Stimulated activated CD8-positive, alpha-beta memory T cell treated with anti-CD3 and anti-CD28 coated beads, Interleukin-2, amount 100 ng/mL, for 1 hour (primary cell): ENCODE measurements at places on chromosomes 11 and 22.

DNA sequence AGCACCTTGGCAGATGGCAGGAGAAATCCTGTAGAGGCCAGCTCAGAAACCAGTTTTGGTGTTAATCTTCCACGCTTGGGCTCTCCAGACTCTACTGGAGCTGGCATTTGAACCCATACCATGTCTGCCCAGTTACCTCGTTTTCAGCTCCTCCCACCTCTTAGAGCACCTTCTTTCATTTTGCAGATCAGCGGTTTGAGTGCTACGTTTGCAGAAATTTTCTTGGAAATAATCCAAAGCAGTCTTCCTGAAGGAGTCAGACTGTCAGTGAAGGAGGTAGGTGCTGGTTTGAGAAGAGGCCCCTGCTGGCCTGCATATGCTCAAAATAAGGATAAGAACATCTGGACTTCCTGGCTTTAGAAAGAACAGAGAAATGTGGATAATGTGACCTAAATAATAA, 13.7 kb downstream of the COA4 start:
- DNase-seq = no peak

- DNase-seq = peak; percentile 84
Observed at GRCh38 chr11:62123669-62124185, at the start of gene INCENP. Gene INCENP (plus strand): TSS chr11:62124011. CDS start chr11:62128162, 4,151 bp downstream.

- no peak for DNase-seq
Observed at GRCh38 chr11:75768909-75769771, 562 bp downstream of the DGAT2 start.

DNA sequence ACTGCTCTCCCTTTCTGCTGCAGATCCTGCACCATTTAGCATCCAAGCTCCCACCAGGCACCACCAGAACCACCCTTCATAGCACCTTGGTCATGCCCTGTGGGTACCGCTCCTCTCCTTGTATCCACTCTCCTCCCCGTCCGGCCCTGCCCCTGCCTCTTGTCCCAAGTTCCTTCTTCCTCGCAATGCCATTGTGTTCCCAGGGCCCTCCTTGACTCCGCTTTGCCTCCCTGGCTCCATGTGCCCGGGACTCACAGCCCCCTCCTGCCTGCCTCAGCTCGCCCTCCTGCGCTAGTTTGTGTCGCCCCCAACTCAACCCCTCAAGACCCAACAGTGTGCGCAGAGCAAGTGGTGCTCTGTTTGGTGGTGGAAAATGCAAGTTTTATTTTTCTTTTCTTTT, 10.8 kb downstream of the FADS2 start:
- no peak for DNase-seq

- DNase-seq = no peak
Observed at GRCh38 chr11:16805938-16806337, 67.5 kb downstream of the C11orf58 start.

DNA sequence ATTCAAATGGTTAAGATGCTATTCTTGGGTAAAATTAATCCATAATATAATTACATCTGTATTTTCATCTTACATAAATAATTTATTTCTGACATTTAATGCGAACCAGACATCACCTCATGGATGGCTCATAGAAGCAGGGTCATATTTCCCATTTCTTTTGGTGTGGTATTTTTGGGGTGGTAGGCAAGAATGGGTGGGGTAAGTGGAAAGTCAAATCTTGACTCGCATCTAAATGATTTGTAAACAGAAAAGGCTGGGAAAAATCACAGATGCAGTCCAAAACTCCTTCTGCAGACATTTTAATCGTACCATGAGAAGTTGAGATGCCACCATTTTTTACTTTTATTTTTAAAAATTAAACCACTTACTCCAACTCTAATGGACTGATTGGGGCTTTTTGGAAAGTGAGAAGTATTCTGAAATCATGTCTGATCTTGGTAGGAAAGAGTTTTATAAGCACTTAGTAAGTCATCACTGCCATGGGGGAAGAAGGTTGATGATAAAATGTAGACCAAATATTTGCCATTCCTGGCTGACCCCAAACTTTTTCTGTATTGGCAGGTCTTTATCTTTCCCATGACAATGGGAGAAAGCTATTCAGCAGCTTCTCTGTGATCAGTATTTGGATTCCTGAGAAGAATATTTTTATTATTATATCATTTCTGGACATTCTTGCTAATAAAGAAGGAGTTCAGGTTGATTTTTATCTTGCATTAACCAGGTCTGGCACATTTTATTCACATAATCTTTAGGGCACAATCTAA, 47.2 kb upstream of the BLID start:
- no peak for DNase-seq

GRCh38 chr11:90216611-90217010, 6.2 kb downstream of the CHORDC1 start:
- DNase-seq = no peak

DNA sequence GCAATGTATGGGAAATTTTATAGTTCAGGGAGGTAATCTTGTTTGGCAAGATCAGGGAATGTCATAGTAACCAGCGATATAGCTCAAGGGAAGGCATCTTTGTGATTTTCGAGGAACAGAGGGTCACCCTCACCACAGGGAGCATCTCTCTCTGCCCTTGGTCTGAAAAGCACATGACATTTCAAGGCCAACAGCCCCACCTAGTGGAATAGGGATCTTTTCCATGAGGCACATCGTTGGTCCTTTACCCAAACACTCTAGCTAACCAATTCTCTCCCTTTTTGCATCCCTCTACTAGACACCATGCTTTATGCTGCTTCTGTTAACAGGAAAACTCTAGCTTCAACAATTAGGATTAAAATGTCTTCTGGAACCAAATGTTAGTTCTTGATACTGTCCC, 179.0 kb downstream of the GRM5 start:
- DNase-seq = no peak

DNA sequence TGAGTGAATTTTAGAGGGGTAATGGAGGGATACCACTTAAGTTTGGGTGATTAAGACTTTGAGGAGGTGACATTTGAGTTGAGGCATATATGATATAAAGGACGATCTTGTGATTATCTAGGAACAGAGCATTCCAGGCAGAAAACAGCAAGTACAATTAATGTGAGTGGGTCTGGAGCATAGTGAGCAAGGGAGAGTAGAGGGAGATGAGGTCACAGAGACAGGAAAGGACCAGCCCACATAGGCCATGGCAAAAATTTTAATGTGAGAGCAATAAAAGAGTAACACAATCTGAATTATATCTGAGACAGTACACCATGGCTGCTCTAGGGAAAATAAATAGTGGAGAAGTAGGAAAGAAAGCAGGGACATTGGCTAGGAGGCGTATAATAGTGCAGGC, 14.5 kb upstream of the HSPA8 start:
- no peak for DNase-seq

DNA sequence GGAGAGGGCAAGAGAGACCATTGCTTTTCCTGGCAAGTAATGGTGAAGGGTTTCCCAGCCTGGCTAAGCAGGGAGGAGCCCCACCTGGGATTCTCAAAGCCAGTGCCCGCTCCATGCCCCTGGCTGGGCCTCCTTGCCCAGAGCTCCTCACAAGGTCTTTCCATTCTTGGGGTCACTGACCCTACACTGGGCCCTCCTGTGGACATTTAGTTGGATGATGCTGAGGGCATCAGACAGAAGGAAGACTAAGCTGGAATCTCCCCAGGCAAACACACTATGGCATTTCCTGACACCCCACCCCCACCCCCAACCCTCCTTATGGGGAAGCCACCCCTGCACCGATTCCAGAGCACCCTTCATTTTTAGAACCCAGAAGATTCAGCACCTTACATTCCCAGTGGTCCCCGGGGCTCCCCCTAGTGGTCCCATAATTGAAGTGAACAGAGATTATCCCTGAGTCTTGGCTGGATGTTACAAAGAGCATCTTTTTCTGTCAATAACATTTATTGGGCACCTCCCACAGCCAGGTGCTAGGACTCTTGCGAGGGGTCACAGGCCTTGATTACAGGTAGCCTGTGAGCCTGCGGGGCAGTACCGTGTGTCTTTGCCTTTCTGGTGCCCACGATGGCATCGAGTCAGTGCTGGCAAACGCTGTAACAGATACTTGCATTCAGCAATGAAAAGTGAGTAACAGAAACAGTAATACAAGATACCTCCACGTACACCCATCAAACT, 548.5 kb downstream of the BUD13 start:
- peak; percentile 7 for DNase-seq

DNA sequence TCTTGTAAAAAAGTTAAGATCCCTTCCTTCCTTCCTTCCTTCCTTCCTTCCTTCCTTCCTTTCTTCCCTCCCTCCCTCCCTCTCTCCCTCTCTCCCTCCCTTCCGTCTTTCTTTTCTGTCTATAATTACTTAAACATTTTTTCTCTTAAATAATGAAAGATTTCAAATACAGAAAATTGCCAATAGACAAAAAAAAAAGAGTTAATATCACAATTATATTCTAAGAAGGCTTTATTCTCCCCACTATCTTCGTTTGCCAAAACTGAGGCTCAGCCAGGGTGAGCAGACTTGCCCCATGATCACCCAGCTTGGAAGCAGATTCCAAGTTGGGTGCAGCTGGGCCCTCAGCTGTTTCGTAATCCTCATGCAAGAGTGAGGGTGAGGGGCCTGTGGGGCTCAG, 327 bp upstream of the CACNA1I start:
- DNase-seq = no peak

DNA sequence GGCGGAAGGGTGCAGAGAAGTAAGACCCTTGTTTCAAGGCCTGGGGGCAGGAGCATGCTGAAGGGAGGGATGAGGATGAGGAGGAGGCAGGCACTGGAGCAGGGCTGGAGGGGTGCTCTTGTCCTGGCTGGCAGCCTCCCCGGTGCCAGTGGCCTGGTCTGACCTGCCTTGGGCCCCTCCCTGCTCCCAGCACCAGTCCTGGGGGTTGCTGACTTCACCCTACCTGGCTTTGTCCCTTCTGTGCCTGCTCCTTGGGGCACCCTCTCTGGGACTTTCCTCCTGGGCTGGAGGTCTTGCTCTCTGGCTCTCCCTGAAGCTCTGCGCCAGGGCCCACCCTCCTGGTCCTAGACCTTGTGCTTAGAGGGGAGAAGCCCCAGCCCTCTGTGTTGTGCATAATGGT, 4.7 kb upstream of the FLRT1 start:
- DNase-seq = no peak

GRCh38 chr11:44618561-44619425, 53.3 kb downstream of the CD82 start:
- DNase-seq = no peak

DNA sequence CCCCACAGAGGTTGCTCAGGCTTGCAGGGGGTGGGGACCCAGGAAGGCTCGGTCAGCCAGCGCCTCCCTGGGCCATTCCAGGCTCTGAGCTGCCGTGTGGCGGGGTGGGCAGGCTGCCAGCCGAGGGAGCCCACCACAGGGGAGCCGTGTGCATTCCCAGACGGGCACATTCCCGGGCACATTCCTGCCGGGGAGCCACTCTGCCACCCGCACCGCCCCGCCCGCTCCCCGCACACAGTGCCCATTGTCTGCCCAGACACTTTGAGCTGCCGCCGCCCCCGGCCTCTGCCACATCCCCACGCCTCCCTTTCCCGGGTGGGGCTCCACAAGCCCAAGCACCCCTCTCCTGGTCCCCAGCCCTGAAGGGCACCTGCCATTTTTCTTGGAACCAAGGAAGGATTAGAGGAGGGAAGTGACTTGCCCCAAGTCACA, 27.4 kb downstream of the RPL3 start:
- no peak for DNase-seq

GRCh38 chr11:46273511-46274205, 3.8 kb upstream of the CREB3L1 start:
- no peak for DNase-seq

GRCh38 chr11:64007629-64008282, 21.5 kb downstream of the OTUB1 start:
- DNase-seq = no peak

GRCh38 chr11:97962758-97963157, 1058.0 kb upstream of the CNTN5 start:
- no peak for DNase-seq

- DNase-seq = no peak
Observed at GRCh38 chr22:29480512-29481264, 670 bp downstream of the NEFH start.

DNA sequence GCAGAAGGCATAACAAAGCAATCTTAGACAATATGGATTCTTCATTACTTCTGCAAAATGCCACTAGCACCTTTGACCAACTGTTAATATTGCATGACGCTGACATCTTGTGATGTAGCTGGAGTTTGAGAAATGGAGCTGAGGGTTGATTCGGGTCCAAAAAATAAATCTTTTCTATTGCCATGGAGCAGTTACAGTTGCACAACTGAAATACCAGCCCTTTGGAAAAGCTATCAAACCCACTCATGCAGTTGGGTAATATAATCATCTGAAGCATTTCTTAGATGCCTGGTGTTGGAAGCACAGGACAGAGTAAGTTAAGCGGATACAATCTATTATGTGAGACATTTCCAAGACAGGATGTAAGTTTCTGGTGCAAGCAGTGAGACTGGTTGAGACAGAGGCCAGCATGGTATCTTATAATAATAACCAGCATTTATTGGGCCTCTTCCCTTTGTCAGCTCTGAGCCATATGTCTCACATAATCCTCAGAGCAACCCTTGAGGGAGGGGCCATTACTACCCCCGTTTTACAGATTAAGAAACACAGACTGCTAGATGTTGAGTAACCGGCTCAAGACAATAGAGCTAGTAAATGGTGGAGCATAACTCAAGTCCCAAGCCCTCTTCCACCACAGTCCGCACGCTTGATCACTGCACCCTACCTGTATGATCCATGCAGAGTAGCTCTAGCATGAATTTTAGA, 74.9 kb upstream of the CAPRIN1 start:
- DNase-seq = no peak

DNA sequence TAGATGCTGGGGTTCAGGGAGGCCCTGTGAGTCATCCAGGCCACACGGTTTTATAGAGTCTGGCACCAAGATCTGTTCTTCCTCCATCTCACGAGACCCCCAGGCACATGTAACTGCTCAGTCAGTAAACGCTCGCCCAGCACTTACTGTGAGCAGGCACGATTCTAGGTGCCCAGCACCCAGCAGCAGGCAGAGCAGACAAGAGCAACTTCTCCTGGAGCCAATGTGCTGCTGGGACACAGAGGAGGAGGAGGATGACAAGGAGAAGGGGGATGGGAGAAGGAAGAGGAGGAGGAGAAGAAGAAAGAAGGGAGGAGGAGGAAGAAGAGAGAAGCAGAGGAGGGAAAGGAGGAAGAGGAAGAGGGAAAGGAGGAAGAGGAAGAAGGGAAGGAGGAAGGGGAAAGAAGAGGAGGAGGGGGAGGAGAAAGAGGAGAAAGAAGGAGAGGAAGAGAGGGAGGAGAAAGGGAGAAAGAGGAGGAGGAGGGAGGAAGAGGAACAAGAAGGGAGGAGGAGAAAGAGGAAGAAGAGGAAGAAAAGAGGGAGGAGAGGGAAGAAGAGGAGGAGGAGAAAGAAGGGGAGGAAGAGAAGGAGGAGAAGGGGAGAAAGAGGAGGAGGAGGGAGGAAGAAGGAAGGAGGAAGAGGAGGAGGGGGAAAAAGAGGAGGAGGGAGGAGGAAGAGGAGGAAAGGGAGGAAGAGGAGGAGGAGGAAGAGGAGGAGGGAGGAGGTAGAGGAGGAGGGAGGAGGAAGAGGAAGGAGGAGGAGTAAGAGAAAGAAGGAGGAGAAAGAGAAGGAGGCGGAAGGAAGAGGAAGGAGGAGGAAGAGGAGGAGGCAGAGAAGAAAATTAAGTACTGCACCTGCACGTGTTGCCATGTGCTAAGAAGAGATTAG, 77.6 kb upstream of the RTL6 start:
- DNase-seq = no peak
